ENCODE measurements at places on chromosomes 1 and 21.

- no peak for DNase-seq
Measured at GRCh38 chr1:36481091-36481490, 1.6 kb downstream of the CSF3R start.

- DNase-seq = no peak
Measured at GRCh38 chr1:98702976-98703375, 41.5 kb downstream of the SNX7 start.

GRCh38 chr1:94648225-94649007 is 106.9 kb upstream of the F3 start:
- no peak for DNase-seq

DNA sequence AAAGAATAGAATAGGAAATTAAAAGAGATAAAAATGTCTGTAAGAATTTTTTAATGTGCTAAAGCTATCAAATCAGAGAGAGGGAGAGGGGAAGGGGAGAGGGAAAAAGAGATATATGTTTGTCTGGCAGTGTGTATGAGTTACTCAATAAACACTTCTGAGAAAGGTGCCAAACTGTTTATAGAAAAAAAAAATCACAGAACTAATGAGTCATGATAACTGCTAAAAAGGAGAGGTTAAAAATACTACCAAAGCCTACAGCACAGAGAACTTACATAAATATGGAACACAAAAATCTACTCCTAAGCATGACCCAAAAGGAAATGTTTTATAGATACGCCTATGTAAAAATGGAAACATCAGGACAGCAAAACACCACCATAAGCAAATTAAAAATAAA is 45.4 kb downstream of the SELENOF start:
- no peak for DNase-seq

DNA sequence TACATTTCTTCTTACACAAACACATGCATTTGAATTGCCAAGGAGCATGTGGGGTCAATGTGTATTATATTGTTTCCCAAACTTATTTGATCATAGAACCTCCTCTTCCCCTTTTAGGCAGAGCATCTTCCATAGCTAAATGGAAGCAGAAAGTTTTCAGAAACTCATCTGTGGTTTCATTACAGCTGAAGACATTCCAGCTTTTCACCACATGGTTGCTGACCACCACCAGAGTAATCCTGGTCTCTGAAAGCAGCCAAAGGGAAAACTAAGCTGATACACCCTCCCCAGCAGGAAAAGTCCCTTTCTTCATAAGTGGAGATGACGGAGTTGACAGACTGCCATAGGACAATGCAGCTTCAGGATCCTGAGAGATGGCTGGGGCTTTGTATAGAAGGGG is 30.2 kb upstream of the OTUD3 start:
- DNase-seq = no peak
